Head of caudate nucleus (tissue), 42 donors: ENCODE measurements at places on chromosomes 7 and 10.

GRCh38 chr10:3421537-3422257 is 249.1 kb upstream of the PITRM1 start:
- no peak for DNase-seq

GRCh38 chr7:36232971-36233550 is 80.0 kb downstream of the EEPD1 start:
- DNase-seq = no peak

- DNase-seq = no peak
These were observed 32.7 kb downstream of the IL6 start for GRCh38 chr7:22759721-22760120.

- no peak for DNase-seq
These were observed 107.5 kb downstream of the MTPAP start for GRCh38 chr10:30241422-30242110.

- no peak for DNase-seq
These were observed 164.6 kb downstream of the SKAP2 start for GRCh38 chr7:26699766-26700165.

- DNase-seq = peak; percentile 59
These were observed 72.5 kb downstream of the C10orf90 start for GRCh38 chr10:126598009-126598408.

- peak; percentile 23 for DNase-seq
These were observed 857.9 kb downstream of the TYW1 start for GRCh38 chr7:67854221-67855178.

GRCh38 chr7:134200970-134201369 is 73.8 kb downstream of the LRGUK start:
- no peak for DNase-seq

DNA sequence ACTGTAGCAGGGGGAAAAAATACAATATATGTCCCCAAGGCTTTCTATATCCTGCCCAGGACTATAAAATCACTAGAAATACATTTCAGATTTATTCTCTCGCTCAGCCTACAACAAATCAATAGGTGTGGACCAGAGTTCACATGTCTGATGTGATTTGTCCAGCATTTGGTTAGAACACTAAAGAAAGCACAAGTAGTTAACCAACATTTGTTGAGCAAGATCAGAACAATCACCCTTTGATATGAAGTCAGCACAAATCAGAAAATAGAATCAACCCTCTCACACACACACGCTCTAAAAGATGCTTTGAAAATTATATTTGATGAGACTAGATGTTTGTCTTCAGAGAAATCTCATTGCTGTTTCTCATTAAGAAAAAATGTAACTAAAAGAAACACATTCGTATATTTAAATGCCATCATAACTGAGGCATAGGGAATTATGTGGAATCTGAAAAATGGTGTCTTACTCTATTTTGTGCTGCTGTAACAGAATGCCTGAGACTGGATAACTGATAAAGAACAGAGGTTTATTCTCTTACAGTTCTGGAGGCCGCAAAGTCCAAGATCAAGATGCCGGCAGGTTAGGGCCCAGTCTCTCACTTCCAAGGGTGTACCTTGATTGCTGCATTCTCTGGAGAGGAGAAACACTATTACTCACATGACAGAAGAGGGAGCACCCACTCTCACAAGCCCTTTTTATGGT is 10.5 kb downstream of the AKR1D1 start:
- no peak for DNase-seq

DNA sequence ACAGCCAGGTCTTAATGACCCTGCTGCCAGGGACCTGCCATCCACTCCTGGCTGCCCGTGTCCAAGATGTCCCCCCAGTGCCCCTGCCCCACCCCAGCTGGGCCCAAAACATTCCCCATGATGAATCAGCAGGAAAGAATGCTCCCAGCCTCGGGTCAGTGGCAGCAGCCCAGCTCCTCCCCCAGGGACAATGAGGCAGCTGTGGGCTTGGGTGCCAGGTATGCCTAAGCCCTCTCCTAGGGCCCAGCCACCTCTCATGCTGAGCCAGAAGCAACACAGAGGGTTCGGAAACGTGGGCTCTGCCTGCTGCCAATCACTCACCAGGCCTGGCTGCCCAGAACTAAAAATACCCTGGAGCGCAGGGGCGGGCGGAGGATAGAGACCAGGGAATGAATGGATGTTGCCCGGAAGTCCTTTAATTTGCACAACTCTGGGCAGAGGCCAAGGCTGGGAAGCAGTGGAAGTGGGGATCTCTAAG is 1.5 kb upstream of the LOXL4 start:
- no peak for DNase-seq

DNA sequence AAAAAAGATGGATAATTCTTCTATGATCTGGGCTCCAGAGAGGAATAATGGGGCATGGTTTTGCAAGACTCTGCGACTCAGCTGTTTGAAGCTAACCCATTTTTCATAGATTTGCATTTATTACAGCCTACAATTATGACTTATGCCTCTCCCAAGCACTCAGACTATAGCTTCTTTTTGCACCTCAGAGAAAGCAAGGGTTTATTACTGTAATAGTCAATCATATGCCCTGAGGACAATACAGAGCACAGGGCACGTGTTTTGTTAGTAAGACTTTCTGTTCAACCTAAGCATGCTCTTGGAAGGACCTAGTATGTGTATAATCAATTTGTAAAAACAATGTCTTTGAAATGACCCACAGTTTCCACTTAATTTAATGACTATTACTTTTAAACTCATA is 221.2 kb downstream of the PARD3 start:
- DNase-seq = no peak
